ENCODE measurements at places on chromosomes 2 and 18.

DNA sequence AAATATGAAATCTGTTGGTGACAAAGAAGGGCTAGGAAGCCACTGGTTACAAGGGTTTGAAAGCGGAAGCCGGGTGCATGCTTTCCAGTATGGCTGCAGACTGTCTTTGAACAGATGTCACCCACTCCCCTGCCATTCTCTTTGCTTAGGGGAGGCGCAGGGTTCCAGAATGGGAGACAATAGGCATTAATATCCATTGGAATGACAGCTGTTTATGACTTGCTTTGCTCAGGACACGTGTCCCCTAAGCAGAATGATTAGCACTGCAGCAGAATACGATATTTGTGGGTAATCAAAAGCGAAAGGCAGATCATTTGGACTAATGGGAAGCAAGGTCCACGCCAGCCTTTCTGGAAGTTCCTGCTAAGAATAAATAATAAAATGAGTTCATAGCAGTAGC is 25.8 kb upstream of the NRP2 start:
- H3K4me1 ChIP-seq = peaks cover 4% of the 10 kb centered on the region
- H3K36me3 ChIP-seq = no peaks in the 10 kb centered on the region
- no peak overlapping the region for H3K27ac ChIP-seq
- no peak for DNase-seq

DNA sequence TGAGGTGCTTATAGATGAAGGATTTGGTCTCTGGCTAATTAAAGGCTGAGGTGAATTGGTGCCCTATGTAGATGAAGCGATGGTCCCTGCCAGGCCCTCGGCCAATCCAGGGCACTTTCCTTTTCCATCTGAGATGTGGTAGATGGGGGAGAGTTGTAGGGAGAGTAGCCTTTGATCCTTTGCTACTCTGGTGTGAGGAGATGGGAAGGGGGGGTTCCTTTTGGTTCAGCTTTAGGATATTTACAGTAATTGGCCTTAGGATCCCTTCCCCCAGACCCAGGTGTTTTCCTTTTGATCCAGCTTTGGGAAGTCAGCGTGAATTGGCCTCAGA is 5.4 kb upstream of the ZC3H8 start:
- H3K27me3 ChIP-seq = no peaks in the 10 kb centered on the region
- no peak overlapping the region for H3K4me3 ChIP-seq
- no peak for DNase-seq
- H3K27ac ChIP-seq = no peak overlapping the region

GRCh38 chr18:77003316-77003715 is 129.3 kb downstream of the MBP start:
- no peaks in the 10 kb centered on the region for H3K4me1 ChIP-seq
- H3K27ac ChIP-seq = no peak overlapping the region
- no peak overlapping the region for H3K4me3 ChIP-seq
- no peaks in the 10 kb centered on the region for H3K27me3 ChIP-seq
- DNase-seq = no peak

- DNase-seq = no peak
- no peak overlapping the region for H3K4me3 ChIP-seq
- H3K27ac ChIP-seq = no peak overlapping the region
- no peaks in the 10 kb centered on the region for H3K36me3 ChIP-seq
- H3K27me3 ChIP-seq = no peaks in the 10 kb centered on the region
Observed at GRCh38 chr18:10349561-10349960, 104.9 kb upstream of the APCDD1 start.

DNA sequence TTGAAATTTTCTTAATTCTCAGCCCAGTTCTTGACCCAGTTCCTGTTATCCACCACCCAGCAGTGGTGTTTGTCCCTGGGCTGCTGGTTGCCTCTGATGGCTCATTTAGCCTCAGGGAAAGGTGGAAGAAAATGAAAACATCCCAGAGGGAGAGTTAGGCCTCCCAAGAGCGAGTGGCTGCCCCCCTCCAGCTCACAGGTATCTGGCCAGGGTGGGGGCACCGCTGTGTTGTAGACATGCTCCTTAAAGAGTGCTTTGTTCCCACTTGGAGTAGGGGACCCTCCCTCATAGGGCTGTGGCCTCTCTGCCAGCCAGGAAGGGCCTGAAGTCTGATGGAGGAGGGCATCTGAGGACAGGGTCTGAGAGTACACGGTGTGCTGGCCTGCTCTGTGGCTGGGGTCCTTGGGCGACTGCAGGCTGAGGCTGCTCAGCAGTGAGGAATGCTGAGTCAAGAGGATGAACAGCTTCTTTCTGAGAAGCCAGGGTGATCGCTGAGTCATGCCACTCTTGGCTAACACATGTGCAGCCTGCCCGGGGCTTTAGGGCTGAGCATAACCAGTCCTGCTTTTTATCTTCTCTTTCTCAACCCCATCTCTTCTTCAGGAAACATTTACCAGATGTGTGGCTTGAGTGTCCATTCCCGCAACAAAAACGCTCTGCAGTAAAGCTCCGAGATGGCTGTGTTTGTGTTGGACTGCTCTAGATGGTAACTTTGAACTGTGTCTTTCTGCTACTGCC is 72.3 kb downstream of the IL1R2 start:
- peak overlapping the region; percentile 82 for H3K27ac ChIP-seq
- no peaks in the 10 kb centered on the region for H3K27me3 ChIP-seq
- peaks cover 25% of the 10 kb centered on the region for H3K4me1 ChIP-seq
- H3K4me3 ChIP-seq = no peak overlapping the region

- DNase-seq = peak; percentile 80
- no peak overlapping the region for H3K27ac ChIP-seq
- no peaks in the 10 kb centered on the region for H3K27me3 ChIP-seq
- H3K36me3 ChIP-seq = no peaks in the 10 kb centered on the region
- H3K4me1 ChIP-seq = peaks cover 1% of the 10 kb centered on the region
Observed at GRCh38 chr18:63683152-63683551, 19.6 kb upstream of the SERPINB11 start.

GRCh38 chr2:57828221-57828620 is 218.4 kb upstream of the VRK2 start:
- no peak overlapping the region for H3K27ac ChIP-seq
- no peaks in the 10 kb centered on the region for H3K36me3 ChIP-seq
- no peak for DNase-seq
- no peaks in the 10 kb centered on the region for H3K4me1 ChIP-seq

DNA sequence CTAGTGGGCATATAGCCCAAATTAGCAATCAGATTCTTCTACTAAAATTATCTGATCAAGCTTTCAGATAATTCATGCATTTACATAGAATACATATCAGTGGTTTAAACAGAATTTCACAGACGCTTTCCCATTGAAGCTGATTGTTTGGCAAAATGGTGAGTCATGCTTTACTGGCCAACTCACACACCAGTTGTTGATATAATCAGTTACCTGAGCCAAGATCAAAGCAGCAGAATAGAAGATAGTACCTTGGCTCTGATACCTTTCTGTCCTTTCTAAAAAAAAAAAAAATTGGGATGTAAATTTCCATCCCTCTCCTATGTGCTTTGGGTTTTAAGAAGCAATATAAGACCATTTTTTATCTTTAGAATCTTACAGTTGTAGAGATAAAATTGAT is 178.0 kb downstream of the MCFD2 start:
- H3K27ac ChIP-seq = no peak overlapping the region
- peaks cover 1% of the 10 kb centered on the region for H3K4me1 ChIP-seq
- H3K4me3 ChIP-seq = no peak overlapping the region

DNA sequence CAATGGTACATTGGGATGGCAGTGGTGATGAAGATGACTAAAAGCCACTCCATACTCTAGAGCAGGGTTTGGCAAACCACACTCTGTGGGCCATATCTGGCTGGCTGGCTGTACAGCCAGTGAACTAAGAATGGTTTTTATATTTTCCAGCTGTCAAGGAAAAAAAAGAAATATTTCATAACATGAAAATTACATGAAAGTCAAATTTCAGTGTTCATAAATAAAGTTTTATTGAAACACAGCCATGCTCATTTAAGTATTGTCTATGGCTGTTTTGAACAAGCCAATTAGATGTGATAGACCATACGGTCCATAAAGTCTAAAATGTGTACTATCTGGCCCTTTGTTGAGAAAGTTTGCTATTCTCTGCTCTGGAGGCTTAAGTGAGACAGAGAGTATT is 1.5 kb downstream of the TTC21B start:
- no peak for DNase-seq
- H3K4me3 ChIP-seq = no peak overlapping the region
- H3K36me3 ChIP-seq = peaks cover 3% of the 10 kb centered on the region
- no peaks in the 10 kb centered on the region for H3K4me1 ChIP-seq

DNA sequence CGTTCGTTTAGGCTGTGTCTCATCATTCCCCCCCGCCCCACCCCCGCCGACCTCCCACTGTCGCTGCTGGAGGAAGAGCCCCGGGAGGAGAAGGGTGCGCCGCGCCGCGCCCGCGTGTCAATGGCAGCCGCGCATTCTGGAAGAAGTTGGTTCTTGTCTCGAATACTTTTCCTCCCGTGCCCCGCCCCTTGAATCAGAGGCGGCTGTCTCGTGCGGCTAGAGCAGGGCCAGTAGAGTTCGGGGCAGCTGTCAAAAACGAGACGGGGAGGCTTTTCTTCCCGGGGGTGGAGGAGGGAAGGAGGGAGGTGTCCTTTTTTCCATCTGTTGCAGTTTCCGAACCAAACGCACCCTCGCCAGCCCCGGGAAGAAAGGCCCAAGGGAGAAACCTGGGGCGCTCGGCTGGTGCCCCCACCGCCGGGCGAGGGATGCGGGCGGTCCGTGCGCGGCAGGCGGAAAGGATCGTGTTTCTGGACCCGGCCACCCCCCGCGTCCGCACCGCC is 410 bp upstream of the TGIF1 start:
- H3K4me1 ChIP-seq = no peaks in the 10 kb centered on the region
- no peaks in the 10 kb centered on the region for H3K27me3 ChIP-seq
- DNase-seq = no peak

- DNase-seq = no peak
- no peak overlapping the region for H3K4me3 ChIP-seq
- H3K27ac ChIP-seq = no peak overlapping the region
- no peaks in the 10 kb centered on the region for H3K4me1 ChIP-seq
- H3K36me3 ChIP-seq = no peaks in the 10 kb centered on the region
Observed at GRCh38 chr18:3110034-3110752, 97.2 kb upstream of the LPIN2 start.

DNA sequence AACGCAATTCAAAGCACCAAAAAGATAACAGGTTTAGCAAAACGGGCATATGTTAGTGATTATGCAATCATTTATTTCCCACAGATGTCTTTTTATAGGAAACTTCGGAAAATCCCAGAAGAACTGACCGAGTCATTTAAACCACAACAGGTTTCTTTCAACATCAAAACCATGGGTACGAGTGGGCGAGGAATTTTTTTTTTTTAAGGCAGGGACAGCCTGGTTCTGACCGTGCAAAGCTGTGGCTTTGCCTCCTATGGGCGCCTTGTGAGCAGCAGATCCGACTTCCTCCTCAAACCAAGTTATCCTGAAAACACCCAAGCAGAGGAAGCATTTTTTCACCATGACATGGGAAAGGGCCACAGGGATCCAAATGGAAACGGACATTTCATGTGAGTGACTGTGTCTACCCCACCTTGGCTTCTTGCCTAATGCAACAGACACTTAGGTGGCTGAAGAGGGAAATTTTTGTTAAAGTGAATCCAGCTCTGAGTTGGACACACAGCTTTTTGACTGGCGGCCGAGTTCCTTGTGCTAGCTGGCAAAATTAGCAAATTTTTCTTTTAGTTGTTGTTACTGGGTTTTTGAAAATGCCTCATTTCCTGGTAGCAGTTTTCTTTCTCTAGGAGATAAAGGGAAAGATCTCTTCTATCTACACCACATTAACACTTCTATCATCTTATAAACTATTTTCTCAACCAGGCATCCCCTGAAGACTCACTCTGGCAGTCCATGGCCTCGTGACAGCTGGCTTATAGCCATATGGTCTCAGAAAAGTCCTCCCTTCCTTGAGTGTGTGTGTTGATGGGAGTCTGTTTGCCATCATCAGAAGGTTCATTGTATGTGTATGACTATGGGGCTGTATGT is 487.4 kb upstream of the ZEB2 start:
- no peaks in the 10 kb centered on the region for H3K36me3 ChIP-seq
- no peak overlapping the region for H3K4me3 ChIP-seq
- peak overlapping the region; percentile 77 for H3K27ac ChIP-seq
- DNase-seq = peak; percentile 95

- no peak overlapping the region for H3K27ac ChIP-seq
- no peaks in the 10 kb centered on the region for H3K27me3 ChIP-seq
- peaks cover 3% of the 10 kb centered on the region for H3K36me3 ChIP-seq
- no peak for DNase-seq
- H3K4me1 ChIP-seq = no peaks in the 10 kb centered on the region
- H3K4me3 ChIP-seq = no peak overlapping the region
Observed at GRCh38 chr18:74617486-74617885, 19.8 kb downstream of the ZNF407 start.

DNA sequence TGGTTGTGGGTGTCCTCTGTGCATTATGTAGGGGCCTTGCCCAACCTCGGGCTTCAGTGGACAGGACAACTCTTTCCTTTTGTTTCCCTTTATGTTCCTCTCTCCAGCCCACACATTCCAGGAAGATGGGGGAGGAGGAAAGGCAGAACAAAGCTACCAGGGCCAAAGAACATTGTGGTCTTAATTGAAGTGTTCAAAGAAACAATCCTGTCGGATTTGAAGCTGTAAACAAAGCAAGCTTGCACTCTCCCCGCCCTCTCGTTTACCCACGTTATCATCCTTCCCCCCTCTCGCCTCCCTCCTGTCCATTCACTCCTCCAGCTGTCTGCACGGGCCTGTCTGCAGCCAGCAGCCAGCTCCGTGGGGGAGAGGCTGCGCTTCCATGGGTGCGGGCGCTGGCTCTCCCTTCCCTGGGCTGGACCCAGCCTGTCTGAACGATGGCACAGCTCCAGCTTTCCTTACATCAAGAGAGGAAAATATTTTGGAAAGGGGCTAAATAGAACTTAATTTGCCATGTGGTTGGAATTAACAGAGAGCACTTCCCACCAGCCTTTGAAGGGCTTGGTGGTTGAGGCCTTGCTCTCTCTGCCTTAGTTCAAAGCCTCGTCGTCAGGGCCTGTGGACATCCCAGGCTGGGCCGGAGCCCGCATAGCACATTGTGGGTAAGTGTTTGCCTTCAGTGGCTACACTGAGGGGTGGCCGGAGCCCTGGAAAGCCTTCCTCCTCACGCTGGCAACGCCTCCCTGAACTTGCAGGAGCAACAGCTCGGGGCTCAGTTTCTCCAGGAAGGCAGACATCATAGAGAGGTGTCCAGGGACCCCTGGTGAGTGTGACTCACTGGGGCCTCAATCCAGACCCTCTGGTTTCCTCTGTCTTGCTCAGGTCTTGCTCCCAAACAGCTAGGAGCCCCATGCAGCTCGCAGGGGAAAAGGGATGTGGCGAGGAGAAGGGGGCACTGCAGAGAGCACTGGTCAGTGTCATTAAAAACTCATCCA is 60.6 kb upstream of the HS6ST1 start:
- no peak overlapping the region for H3K27ac ChIP-seq
- no peaks in the 10 kb centered on the region for H3K36me3 ChIP-seq
- H3K4me1 ChIP-seq = peaks cover 43% of the 10 kb centered on the region
- peaks cover 9% of the 10 kb centered on the region for H3K27me3 ChIP-seq

GRCh38 chr2:8552293-8552801 is 129.5 kb upstream of the ID2 start:
- H3K4me1 ChIP-seq = peaks cover 6% of the 10 kb centered on the region
- no peaks in the 10 kb centered on the region for H3K27me3 ChIP-seq
- no peak overlapping the region for H3K27ac ChIP-seq
- H3K36me3 ChIP-seq = no peaks in the 10 kb centered on the region
